Activated CD4-positive, alpha-beta T cell treated with anti-CD3 and anti-CD28 coated beads for 24 hours (primary cell): ENCODE measurements at places on chromosomes 2 and 18.

DNA sequence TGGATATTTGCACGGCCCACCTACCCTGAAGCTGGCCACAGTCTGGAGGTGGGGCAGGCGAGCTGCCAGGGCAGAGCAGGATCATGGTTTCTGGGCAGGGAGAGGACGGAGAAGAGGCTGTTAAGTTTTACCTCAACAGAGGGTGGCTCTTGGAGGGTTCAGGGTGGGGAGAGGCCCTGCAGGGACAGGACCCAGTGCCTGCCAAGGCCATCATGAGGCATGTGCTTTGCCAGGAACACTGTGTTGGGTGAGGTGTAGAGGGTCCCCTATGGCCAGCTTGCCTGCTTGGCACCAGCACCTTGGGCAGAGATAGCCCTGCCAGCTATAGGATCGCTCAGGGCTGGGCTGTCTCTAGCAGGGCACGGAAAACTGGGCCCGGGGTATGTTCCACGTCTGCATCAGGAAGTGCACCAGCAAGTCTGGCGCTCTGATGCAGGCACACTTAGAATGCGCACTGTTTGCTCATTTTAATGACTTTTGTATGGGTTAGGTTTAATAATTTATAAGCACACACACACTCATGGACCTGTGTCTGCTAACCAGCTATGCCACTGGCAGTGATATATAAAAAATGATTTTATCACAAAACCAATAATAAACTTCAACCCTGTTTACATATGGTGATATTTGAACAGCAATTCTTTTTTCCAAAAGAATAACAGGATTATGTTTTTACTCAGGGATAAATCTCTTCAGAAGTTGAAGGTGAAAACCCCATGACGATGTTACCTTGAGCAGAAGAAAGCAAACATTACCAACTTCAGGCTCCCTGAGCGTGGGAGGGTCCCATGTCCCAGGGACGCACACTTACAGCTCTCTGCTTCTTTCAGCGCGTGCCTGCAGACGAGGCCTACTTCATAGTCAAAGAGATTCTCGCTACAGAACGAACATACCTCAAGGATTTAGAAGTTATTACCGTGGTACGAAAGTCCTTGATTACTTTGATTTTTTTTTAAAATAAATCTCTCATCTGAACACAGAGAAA lies 46.4 kb downstream of the STK25 start:
- no peak for DNase-seq

DNA sequence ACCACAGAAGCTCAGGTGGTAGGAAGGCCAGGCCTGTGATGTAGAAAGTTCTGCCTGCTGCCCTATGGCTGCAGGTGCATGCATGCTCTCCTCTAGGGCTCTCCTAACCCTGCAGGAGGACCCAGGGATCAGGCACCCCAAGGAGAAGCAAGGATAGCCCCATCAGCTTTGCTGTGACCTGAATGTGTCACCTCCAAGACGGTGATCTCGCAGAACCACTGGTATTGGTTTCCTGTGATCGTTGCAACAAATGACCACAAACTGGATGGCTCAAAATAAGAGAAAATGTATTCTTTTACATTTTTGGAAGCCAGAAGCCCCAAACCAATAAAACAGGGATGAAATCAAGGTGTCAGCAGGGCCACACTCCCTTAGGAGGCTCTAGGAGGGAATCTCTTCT lies 327.3 kb downstream of the BCL11A start:
- DNase-seq, result no peak

DNA sequence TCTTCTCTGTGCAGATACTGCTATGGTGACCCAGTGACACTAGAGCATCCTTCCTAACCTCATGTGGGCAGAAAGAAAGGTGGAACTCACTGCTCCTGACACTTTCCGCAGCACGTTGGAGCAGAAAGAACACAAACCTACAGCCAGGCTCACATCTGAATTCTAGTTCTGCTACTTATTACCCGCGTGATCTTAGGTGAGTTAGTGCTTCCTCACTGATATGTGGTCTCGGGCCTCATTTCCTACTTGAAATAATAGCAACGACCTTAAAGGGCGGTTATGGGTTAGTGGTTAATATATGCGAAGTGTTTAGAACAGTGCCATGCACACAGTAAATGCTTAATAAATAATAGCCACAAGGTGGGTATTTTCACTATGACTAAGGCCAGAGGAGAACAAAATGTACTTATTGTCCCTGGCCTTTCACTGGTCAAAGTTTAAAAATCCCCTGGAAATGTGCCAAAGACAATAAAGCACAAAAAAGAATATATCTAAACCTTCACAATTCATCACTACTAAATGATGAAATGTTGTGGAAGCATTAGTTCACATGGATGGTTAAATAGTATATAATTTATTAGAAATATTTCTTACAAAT lies 66.6 kb downstream of the MYOM1 start:
- DNase-seq, result no peak

- DNase-seq, result no peak
Measured at GRCh38 chr2:106161938-106162820, 31.9 kb downstream of the UXS1 start.

DNA sequence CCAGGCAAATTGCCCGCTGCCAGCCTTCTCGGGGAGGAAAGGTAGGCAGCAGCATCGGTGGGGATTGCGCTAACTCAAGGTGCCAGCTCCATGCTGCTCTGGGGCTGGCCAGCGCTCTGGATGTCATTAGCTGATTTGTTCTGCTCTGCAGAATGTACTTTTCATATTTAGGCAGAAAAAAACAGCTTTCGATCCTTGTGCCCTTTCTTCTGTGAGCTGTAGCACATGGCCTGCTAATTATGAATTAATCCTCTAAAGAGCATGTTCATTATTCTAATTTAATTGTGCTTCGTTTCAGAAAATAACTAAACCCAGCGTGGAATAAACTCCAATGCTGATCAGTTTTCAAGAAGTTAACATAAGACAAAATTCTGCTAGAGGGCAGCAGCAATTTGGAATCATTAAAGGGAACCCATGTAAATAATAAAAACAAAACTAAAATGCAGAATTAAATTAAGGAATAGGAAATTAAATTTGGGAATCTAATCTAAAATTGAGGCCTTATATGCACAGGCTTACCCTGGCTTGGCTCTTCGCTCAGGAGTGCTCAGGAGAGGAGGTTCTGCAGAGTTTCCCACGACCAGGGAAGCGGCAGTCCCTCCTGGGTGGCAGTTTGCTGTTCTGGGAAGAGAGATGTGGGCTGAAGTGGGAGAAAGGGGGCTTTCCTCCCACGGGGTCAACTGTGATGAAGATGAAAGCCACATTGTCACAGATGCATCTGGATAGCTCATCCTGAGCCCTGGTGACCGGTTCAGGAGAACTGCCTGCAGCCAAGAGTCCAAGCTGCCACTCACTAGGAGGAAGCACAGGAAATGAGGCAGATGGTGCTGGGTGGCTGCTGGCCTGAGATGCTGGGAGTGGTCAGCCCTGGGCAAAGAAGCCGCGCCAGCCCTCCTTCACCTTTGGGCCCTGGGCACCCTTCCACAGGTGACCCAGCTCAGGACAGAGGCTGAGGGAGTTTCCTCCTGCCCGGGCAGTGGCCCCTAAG lies 93.2 kb upstream of the PKDCC start:
- DNase-seq, result no peak

DNA sequence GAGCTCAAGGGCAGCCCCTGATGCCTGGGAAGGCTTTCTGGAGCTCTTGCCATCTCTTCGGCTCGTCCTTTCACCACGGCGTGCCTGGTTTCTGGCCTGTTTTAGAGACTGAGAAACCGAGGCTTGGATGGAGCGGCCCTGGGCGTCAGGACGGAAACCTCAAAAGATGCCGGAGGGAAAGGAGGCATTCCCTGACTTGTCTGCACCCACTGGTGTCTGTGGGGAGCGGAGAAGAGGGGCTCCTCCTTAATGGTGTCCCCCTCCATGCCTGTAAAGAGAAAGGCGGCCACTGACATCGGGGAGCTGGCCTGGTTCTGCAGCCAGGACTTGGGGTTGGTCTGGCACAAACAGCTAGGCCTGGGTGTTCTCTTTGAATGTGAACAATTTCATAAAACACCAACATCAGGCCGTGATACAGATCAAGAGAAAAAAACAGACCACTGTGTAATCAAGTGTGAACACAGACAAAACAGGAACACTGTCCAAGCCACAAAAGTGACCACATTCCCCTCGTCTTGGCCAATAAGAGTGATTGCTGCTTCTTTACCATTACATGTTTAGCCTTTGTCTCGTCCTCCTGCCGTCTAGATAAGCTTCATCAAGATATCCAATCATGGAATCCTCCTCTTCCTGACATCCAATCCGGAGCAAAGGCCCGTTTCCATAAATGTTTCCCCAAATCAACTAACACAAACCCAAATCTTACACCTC lies 633 bp upstream of the ILKAP start:
- DNase-seq, result no peak

DNA sequence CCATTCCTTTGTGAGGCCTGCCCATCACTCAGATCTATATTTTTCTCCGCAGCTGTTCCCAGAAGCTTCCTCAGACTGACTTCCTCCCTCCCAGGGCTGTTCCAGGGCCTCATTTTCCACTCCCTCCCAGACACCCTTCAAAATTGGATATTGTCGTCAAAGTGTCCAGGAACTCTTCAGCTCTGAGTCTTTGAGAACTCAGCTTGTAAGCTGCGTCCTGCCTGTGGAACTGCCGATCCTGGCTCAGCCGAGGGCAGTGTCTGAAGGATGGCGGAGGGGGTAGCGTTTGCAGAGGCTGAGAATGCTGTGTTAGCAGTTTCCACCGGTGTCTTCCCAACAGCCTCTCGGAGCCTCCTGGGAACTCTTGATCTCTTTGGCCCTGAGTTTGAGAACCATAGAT lies 27.1 kb downstream of the NCK2 start:
- no peak for DNase-seq

DNA sequence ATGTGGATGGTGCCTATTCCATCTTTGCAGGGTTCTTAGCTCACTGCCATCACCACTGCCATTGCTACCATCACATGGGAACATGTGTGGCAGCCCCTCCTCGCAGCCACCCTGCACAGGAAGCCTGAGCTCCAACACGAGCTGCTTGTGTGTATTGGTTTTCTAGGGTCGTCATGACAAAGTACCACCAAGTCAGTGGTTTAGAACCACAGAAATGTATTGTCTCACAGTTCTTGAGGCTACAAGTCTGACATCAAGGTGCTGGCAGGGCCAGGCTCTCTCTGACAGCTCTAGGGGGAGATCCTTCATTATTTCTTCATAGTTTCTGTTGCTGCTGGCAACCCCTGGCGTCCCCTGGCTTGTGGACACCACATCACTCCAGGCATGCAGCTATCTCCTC lies 10.3 kb upstream of the IL1R2 start:
- DNase-seq, result no peak

GRCh38 chr2:28487258-28487657 lies 8.6 kb upstream of the PLB1 start:
- DNase-seq, result no peak

- DNase-seq, result no peak
Measured at GRCh38 chr2:11416931-11417330, 49.0 kb downstream of the E2F6 start.

DNA sequence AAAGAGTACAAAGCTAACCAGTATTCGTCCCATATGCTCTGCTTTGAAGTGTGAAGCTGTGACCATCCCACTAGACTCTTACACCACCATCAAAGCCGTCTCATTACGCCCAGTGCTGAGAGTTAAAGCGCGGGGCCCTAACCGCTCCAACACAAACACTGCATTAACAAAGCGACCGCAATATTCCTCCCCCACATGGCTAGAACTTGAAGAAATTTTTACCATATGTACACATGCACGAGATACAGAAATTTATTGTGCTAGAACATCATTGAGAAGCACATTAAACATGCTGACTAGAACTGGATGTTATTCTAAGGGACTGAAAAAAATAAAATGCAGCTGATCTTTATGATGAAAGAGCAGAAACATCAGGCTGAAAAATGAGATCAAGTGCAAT lies 20.5 kb downstream of the FTCDNL1 start:
- no peak for DNase-seq

DNA sequence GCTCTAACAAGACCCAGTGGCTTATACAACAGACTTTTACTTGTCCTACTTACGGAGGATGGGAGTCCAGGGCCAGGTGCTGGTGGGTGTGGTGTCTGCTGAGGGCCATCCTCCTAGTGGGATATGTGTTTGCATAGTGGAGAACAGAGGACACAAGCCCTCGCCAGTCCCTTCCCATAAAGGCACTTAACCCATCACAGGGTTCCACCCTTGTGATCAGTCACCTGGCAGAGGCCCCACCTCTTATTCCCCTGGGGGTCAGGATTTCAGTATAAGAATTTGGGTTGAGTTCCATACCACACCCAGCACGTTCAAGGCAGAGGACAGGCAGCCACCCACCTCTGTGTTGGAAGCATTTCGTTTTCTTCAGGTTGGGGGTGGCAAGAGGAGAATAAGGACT lies 259.0 kb downstream of the AGAP1 start:
- DNase-seq, result no peak

DNA sequence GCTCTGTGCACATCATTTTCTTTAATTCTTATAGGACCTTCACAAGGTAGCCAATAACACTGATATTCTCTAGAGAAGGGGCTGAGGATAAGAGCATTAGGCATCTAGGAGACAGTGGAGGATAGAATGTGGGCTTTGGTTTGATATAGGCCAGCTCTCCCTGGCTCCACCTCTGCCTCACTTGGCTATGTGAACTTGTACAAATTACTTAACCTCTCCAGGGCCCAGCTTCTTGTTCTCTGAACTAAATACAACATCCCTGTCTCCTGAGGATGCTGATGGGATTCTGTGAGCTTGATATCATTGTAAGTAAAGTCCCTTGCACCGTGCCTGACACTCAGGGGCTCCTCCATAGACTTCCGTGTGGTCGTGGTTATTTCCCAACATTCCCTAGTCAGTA lies 87.3 kb downstream of the ACOXL start:
- DNase-seq, result no peak

GRCh38 chr2:60118061-60118460 lies 435.4 kb downstream of the BCL11A start:
- DNase-seq, result no peak
